Left renal cortex interstitium (tissue), 4 donors: ENCODE measurements at places on chromosomes 2 and 18. TPM values are rescaled to one million over a fixed set of nuclear protein-coding genes. Genes with fewer than 3 reads are reported as not detected.

AKAIN1 gene
- polyA plus RNA-seq = not detected

TMEM169 gene
- 14.6 TPM for polyA plus RNA-seq

AGXT gene
- 0.08 TPM for polyA plus RNA-seq

ZAP70 gene
- polyA plus RNA-seq = 2.9 TPM

SLC16A14 gene
- polyA plus RNA-seq = 4.9 TPM

OR6B2 gene
- not detected for polyA plus RNA-seq

VSNL1 gene
- 3.3 TPM for polyA plus RNA-seq

CD207 gene
- polyA plus RNA-seq = 0.08 TPM

C2orf66 gene
- 0.27 TPM for polyA plus RNA-seq

CCBE1 gene
- 44.5 TPM for polyA plus RNA-seq

STPG4 gene
- not detected for polyA plus RNA-seq

MARCO gene
- not detected for polyA plus RNA-seq

RAB10 gene
- polyA plus RNA-seq = 116 TPM

SIX3 gene
- not detected for polyA plus RNA-seq

SIGLEC15 gene
- 0.38 TPM for polyA plus RNA-seq

UPP2 gene
- polyA plus RNA-seq = 10.6 TPM

FAM124B gene
- polyA plus RNA-seq = 2.2 TPM

KIAA2012 gene
- polyA plus RNA-seq = 0.25 TPM

CTNNA2 gene
- polyA plus RNA-seq = 3.8 TPM

USP40 gene
- polyA plus RNA-seq = 43.4 TPM

ASIC4 gene
- polyA plus RNA-seq = 0.23 TPM

SMAD7 gene
- polyA plus RNA-seq = 65.0 TPM

DRC1 gene
- 3.8 TPM for polyA plus RNA-seq

DQX1 gene
- polyA plus RNA-seq = 0.63 TPM

C18orf32 gene
- polyA plus RNA-seq = 27.7 TPM

MROH2A gene
- polyA plus RNA-seq = 0.18 TPM

KRCC1 gene
- 56.3 TPM for polyA plus RNA-seq

UNC80 gene
- polyA plus RNA-seq = 1.7 TPM

COQ10B gene
- 17.1 TPM for polyA plus RNA-seq

GPD2 gene
- polyA plus RNA-seq = 22.2 TPM

CHST9 gene
- 4.9 TPM for polyA plus RNA-seq

SLC9A2 gene
- polyA plus RNA-seq = 6.8 TPM

SPIRE1 gene
- 37.3 TPM for polyA plus RNA-seq

AMER3 gene
- polyA plus RNA-seq = 0.03 TPM

ANKRD30BL gene
- 1.4 TPM for polyA plus RNA-seq

CXCR2 gene
- polyA plus RNA-seq = 0.24 TPM

GCKR gene
- polyA plus RNA-seq = 0.16 TPM

PRSS56 gene
- not detected for polyA plus RNA-seq

TNP1 gene
- not detected for polyA plus RNA-seq

NAT8 gene
- 25.5 TPM for polyA plus RNA-seq

GNAL gene
- polyA plus RNA-seq = 3.6 TPM

AQP4 gene
- polyA plus RNA-seq = 0.25 TPM

IL18R1 gene
- polyA plus RNA-seq = 1.8 TPM

IL1A gene
- polyA plus RNA-seq = not detected

C2orf81 gene
- polyA plus RNA-seq = 5.6 TPM

PIGN gene
- polyA plus RNA-seq = 30.4 TPM

FEV gene
- polyA plus RNA-seq = 0.13 TPM

SPATA3 gene
- not detected for polyA plus RNA-seq

LINC00305 gene
- 2.3 TPM for polyA plus RNA-seq

TLX2 gene
- polyA plus RNA-seq = 0.14 TPM

HNMT gene
- 51.3 TPM for polyA plus RNA-seq

RAMP1 gene
- polyA plus RNA-seq = 6.1 TPM

EMX1 gene
- polyA plus RNA-seq = 48.8 TPM

CBLN2 gene
- polyA plus RNA-seq = 7.7 TPM

SRD5A2 gene
- 0.07 TPM for polyA plus RNA-seq

G6PC2 gene
- polyA plus RNA-seq = 0.13 TPM

DSG4 gene
- not detected for polyA plus RNA-seq

CEP192 gene
- 36.6 TPM for polyA plus RNA-seq

KIF1A gene
- polyA plus RNA-seq = 15.8 TPM
